ENCODE measurements at places on chromosomes 5 and 9.

- DNase-seq = no peak
Observed at GRCh38 chr9:34627716-34628655, 880 bp downstream of the ARID3C start.

DNA sequence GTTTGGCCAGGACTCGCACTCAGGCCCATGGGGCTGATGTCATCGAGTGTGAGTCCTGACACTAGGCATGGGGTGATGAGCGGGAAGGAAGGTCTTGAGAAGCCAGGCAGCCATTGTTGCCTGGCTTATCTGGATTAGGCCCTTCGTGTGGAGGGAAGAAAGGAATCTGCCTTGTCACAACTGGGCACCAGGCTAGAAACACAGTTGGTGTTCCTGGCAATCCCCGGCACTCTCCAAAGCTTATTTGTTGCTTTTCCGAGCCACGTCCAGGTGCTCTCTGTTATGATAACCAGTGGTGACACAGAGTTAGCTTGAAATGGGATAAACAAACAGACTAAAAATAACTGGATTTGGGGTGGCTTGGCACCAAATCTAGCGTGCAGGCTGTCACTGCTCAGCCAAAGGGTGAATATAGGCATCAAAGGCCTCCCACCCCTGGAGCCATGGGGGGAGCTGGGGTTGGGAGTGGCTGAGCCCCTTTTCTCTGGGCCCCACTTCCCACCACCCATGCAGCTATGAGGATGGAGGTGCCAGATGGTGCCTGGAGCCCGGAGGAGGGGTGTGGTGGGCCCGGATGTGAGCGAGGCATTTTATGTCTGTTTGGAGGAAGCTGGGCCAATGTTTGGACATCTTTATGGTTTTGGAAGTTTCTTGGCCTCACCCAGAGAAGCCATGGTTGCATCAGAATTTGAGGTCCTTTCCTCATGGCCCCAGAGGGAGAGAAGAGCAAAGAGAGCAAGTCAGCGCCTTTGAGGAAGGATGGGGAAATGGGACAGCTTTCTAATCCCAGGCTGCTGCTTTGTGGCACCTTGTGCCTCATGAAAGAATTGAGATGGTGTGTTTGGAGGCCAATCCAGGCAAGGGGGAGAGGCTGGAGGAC is 98.0 kb upstream of the PITX1 start:
- no peak for DNase-seq

- no peak for DNase-seq
Observed at GRCh38 chr5:143964919-143965318, 153.0 kb downstream of the HMHB1 start.

DNA sequence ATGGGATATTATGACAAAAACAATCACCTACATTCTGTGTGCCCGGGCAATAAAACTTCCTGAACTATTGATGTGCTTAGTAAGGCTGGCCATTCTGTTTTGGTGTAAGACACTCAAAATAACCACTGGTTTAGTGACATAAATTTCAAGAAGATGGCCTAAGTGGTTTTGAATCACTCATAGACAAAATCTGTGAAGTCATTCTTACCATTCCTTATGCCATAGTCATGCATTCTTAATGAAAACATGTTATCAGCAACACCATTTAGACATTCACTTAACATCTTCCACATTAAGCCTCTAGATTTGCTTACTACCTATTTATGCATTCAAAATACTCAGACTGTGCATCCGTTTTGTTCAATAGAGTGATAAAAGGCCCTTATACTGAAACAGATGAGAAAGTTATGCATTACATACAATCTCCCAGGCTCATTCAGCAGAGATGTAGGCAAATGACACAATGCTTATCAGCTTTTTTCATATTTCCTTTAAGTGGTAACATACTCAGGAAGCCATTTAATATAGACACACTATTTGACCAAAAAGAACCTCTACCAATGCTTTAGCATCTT is 848.8 kb upstream of the DMAC1 start:
- DNase-seq = no peak

DNA sequence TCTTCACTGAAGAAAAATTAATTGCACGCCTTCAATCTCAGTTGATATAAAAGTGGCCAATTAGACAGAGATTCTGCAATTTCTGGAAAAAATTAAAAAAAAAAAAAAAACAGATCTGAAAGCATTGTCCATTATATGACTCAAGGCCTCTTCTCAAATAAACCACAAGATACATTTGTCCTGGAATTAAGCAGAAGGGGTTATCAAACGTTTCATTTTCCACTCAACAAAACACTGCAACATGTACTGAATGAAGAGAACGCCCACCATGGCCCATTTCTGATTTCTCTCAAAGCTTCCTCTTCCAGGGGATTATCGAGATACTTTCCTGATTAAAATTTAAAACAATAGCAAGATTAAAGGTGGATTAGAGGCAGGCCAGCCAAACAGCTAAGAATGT is 5.8 kb upstream of the PAPPA start:
- no peak for DNase-seq

DNA sequence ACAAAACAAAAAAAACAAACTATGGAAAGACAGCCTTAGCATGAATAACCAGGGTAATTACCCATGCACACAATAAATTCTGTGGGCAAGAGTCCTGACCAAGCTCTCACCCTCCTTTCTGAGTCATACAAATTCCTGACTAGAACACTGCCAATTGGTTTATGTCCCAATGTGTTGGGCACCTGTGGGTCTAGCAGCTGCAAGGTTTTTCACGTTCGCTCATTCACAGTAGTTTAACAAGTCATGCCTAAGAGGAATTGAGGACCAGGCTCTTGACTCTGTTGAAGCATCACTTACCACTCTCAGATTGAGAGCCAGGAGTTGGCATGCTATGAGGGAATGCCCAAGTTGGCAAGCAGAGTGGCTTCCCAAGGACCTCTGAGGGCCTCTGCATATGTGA is 205.5 kb upstream of the SLC24A2 start:
- DNase-seq = no peak

GRCh38 chr5:98492258-98492657 is 281.2 kb upstream of the RGMB start:
- no peak for DNase-seq

DNA sequence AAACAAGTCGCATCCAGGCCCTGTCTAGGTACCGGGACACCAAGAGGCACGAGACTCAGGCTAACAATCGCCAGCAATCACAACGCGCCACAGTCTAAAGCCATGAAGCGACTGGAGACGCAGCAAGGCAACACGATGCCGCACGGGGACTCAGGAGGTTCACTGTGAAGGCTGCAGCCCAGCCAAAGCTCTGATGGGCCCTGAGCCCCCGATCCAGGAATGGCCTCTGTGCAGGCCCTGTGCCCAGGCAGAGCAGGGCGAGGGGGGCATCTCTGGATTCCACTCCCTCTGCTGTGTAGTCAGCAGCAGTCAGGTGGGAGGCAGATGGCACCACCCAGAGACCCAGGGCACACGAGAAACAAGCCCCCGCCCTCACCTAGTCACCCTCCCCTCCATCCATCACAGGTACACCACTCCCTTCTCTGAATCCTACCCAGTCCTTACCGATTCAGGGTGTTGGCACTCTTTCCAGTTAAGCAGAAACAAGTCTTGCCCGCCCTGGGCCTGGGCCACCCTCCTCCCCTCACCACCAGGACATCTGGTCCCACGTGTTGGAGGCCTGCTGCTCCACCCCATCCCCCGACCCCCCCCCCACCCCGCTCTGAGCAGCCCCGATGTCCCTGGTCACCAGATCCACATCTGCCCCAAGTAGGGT is 1.1 kb downstream of the RALGDS start:
- no peak for DNase-seq

GRCh38 chr9:106861640-106862109 is 1.3 kb upstream of the ZNF462 start:
- DNase-seq = no peak

Data from cerebellar nuclear complex (tissue), 1 donor.